Fibroblast of skin of right biceps (primary cell): ENCODE measurements at places on chromosomes 2 and 18.

DNA sequence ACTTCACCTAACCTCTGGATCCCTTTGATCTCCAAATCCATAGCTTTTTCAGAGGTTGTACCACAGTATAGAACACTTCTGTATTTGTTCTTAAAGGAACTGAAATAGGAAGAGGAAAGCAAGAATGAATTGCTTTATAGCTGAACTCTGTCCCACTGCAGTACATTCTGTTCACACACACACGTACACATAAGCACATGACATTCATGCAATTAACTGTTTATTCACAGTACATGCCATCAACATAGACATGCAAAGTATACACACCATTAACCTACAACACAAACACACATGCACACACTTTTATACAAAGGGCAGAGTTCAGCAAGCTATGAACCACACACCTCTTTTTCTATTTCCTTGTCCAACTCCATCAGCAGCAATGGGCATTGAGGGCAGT is 43.2 kb downstream of the MRPL33 start:
- no peak for DNase-seq

GRCh38 chr2:129771418-129772189 is 207.9 kb upstream of the RAB6C start:
- DNase-seq: no peak

GRCh38 chr2:81767187-81767912 is 1462.8 kb upstream of the LRRTM1 start:
- peak; percentile 88 for DNase-seq

GRCh38 chr2:101339266-101339880 is 30.9 kb upstream of the RNF149 start:
- DNase-seq: no peak

DNA sequence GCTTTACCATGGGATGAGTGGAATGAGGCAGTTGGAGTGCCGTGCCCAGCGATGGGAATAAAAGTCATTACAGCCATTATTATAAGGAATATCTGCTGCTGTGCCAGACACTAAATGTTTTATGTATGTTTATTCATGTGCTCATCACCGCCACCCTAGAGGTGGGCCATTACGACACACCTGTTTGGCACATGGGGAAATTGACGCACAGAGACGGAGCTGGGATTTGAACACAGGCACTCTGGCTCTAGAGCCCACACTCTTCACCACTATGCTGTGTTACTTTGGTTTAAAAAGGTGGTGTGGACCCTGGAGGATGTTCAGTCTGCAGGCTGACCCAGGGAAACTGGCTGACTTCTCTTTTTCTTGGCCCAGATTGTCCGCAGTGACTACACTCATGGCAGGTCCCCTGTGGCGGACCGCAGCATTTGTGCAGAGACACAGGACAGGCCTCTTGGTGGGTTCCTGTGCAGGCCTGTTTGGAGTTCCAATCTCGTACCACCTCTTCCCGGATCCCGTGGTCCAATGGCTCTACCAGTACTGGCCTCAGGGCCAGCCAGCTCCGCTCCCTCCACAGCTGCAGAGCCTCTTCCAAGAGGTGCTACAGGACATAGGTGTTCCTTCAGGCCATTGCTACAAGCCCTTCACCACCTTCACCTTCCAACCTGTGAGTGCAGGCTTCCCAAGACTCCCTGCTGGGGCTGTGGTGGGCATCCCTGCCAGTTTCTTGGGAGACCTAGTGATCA is 1.6 kb downstream of the TMEM177 start:
- no peak for DNase-seq

- peak; percentile 35 for DNase-seq
These were observed 669.4 kb downstream of the IRS1 start for GRCh38 chr2:226130192-226130591.

DNA sequence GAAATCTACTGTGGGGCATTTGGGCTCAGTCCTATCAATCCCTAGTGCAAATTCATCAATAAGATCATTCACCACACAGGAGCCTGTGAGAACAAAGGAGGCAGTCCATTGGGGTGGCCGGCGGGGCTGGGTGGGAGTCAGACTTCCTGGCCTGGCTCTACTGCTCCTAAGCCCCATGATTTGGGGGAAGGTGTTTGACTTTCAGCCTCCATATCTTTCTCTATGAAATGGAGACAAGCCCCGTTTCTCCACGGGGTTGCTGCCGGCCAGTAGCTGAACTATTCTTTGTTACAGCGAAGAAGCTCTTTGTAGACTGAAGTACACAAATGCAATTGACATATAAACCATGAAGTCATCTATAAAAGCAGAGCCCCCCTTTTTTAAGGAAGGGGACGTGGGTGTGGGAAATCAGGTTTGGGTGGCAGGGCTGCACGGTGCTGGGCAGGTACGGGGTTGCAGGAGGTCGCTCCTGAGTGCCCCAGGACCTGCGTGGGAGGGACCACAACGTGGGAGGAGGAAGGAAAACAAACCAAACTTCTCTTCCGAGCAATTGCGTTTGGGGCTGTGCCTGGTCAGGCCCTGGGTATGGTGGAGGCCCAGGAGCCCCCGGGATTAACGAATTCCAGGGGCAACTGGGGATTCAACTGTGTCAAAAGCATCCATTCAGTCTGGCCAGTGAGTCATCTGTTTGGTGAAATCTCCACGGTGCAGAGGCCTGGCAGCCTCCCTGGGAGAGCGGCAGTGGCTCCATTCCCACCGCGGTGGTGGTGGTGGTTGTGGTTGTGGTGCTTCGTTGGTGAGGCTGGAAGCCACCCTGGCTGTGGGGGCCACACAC is 18.2 kb downstream of the FBLN7 start:
- DNase-seq: peak; percentile 48

GRCh38 chr2:71129114-71129901 is 721 bp downstream of the MCEE start:
- DNase-seq: peak; percentile 45

DNA sequence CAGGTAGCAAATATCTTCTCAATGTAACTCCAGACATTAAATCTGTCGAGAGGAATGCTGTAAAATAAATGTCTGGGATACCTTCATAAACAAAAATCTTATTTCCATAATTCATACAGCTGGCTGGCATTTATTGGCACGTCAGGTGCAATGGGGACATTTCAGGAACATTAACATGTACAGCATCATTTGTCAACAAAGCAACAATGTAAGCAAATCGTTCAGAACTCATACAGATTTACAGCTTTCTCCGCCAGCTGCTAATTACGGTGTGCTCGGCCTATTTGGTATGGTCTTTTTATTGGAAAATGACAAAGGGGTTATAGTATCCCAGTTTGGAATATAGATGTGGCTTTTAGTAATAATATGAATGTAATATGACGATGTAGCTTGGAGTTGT is 464.9 kb downstream of the ARHGAP15 start:
- no peak for DNase-seq

- DNase-seq: no peak
These were observed 40.5 kb downstream of the HS6ST1 start for GRCh38 chr2:128277961-128278681.

- no peak for DNase-seq
These were observed 494.8 kb upstream of the RAB12 start for GRCh38 chr18:8114480-8114879.

- DNase-seq: no peak
These were observed 41.4 kb downstream of the DGKD start for GRCh38 chr2:233395687-233396086.

GRCh38 chr2:171146071-171146470 is 14.6 kb downstream of the TLK1 start:
- DNase-seq: no peak

GRCh38 chr18:7855671-7856070 is 288.6 kb downstream of the PTPRM start:
- DNase-seq: peak; percentile 18

DNA sequence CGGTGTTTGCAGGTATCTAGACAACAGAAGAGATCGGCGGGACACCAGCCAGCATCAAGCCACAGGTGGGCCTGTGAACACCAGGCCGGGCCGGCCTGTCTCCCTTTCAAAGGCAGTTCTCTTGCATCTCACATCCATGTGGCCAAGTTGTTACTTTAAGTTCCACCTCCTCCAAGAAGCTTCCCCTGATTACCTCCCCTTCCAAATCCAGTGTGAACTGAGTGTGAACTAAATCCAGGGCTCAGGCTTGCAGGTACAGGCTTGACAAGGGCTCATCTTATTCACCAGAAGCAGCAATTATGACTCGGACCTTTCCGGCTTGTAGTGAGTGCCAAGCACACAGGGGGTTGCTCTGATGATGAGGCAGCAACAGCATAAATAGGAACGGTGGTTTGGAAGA is 3.9 kb downstream of the CRACDL start:
- DNase-seq: no peak

- peak; percentile 54 for DNase-seq
These were observed 27.8 kb upstream of the GAREM2 start for GRCh38 chr2:26144953-26145680.

- no peak for DNase-seq
These were observed 102.8 kb downstream of the HIBCH start for GRCh38 chr2:190216829-190217228.

GRCh38 chr2:52115750-52116149 is 1083.8 kb upstream of the NRXN1 start:
- DNase-seq: peak; percentile 45
